ENCODE measurements at places on chromosomes 5 and 9.

DNA sequence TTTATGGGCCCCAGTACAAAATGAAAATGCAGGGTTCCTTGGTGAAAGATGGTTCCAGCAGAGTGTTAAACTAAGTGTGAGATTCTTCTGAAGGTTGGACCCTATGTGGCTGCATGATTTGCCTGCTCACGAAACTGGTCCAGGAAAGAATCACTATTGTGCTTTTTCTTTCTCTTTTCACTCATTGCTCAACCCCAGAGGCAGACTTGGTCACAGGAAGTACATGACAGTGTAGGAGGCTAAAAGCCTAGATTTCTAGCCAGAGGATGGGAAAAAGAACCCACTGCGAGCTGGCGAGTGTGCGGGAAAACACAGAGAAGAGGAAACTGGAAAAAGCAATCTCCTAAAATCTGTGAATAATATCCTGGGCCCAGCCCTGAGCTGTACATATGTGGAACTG lies 18.6 kb downstream of the SLC36A2 start:
- DNase-seq: no peak

GRCh38 chr9:99576002-99576401 lies 245.7 kb upstream of the NR4A3 start:
- no peak for DNase-seq

DNA sequence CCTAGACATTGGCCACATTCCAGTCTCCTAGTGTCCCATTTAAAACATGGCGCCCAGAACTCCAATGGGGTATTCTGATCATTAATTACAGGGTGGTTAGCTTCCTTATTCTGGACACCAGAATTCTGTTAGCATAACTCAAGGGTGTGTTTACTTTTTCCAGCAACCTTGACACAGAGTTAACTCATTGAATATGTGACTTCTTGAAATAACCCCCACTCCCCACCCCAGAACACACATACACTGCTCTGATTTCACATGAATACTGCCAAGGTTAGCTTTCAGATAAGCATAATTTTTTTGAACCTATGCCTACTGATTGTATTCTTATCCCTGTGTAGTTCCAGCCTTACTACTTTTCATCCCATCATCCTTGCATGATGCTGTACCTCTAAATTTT lies 151.1 kb downstream of the SMARCA2 start:
- DNase-seq: no peak

GRCh38 chr5:112174959-112175594 lies 244.0 kb downstream of the EPB41L4A start:
- no peak for DNase-seq

DNA sequence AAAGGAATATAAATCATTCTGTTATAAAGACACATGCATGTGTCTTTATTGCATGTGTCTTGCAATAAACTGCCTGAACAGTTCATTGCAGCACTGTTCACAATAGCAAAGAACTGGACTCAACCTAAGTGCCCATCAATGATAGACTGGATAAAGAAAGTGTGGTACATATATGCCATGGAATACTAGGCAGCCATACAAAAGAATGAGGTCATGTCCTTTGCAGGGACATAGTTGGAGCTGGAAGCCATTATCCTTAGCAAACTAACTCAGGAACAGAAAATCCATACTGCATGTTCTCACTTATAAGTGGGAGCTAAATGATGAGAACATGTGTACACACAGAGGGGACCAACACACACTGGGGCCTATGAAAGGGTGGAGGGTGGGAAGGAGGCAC lies 63.7 kb upstream of the CHD1 start:
- no peak for DNase-seq

DNA sequence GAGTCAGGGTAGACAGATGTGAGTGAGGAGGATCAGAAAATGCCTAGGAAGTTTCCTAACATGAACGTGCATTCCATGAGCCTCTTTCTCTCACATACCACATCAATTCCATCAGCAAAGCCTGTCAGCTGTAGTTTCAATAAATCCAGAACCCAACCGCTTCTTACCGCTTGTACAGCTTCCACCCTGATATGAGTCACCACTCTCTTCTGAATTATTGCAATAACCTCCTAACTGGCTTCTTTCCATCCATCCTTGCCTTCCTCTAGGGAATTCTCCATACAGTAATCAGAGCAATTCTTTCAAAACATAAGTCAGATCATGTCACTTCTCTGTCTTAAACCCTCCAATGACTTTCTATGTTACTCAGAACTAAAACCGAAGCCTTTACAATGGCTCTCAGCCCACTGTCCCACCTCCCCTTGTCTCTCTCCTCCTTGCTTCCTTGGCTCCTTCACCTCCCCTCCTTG lies 8.1 kb upstream of the RAD23B start:
- no peak for DNase-seq

DNA sequence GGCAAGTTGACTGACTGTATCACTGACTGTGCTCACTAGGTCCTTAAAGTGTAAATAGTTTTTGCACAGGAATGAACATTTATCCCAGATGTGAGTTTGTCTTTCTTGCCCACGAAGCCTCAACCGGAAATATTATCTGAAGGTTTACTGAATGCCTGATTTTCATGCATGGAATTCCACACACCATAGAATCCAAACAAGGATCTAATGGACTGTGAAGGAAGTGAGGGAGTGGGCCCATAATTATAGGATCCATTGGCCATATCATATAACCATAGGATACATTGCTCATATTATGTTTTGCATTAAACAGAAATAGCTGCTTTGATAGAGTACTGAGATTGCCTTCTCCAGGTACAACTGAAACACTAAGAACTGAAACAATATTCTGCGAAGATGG lies 1057.2 kb upstream of the EDIL3 start:
- DNase-seq: no peak

DNA sequence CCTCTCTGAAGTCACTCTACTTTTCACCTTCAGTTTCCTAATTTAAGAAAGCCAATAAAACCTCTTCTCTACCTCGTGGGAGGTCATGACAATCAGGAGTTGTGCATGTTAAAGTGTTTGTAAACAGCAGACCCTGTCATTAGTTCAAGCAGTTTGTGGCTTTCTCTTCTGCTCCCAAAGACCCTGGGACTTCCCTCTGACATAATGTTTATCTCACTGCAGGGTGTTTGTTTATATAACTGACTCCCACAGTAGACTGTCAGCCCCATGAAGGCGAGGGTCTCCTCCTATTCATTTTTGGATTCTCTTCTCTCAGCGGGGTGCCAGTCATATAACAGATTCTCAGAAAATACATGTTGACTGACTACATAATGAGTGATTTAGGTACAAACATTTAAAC lies 360.0 kb upstream of the ZNF462 start:
- no peak for DNase-seq

GRCh38 chr5:5675511-5675910 lies 253.0 kb downstream of the ICE1 start:
- DNase-seq: no peak

- DNase-seq: no peak
These were observed 814.2 kb upstream of the GRAMD2B start for GRCh38 chr5:125609011-125609410.

DNA sequence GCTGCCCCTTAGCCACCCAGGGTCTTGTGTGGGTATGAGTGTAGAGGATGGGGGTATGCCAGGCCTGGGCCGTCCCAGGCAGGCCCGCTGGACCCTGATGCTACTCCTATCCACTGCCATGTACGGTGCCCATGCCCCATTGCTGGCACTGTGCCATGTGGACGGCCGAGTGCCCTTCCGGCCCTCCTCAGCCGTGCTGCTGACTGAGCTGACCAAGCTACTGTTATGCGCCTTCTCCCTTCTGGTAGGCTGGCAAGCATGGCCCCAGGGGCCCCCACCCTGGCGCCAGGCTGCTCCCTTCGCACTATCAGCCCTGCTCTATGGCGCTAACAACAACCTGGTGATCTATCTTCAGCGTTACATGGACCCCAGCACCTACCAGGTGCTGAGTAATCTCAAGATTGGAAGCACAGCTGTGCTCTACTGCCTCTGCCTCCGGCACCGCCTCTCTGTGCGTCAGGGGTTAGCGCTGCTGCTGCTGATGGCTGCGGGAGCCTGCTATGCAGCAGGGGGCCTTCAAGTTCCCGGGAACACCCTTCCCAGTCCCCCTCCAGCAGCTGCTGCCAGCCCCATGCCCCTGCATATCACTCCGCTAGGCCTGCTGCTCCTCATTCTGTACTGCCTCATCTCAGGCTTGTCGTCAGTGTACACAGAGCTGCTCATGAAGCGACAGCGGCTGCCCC lies 2.6 kb downstream of the SLC35A4 start:
- DNase-seq: no peak
